ENCODE measurements at places on chromosomes 6 and 20. TPM values are rescaled to one million over a fixed set of nuclear protein-coding genes. Genes with fewer than 3 reads are reported as not detected.
A peak's percentile ranks its signal among the peaks of the same experiment; 100 is the strongest.

DNA sequence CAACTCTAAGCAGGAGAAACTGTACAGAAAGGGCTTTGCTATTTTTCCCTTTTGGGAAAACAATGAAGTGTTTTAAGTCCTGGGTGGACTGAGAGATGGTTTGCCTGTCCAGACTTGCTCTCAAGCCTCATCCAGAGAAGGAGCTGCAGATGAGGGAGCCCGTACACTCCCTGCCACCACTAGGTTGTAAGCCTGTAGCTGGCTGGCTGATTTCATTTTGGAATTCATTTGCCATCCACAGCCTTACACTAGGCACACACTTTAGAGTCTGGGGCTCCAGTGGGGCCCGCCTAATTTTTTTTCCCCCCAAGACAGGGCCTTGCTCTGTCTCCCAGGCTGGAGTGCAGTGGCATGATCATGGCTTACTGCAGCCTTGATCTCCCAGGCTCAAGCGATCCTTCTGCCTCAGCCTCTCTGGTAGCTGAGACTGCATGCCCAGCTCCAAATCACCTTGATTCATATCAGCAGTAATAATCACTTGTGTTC is 28.4 kb downstream of the POFUT1 start:
- no peak for DNase-seq

- no peak for DNase-seq
Observed at GRCh38 chr20:50085481-50086365, 27.2 kb downstream of the UBE2V1 start.

DNA sequence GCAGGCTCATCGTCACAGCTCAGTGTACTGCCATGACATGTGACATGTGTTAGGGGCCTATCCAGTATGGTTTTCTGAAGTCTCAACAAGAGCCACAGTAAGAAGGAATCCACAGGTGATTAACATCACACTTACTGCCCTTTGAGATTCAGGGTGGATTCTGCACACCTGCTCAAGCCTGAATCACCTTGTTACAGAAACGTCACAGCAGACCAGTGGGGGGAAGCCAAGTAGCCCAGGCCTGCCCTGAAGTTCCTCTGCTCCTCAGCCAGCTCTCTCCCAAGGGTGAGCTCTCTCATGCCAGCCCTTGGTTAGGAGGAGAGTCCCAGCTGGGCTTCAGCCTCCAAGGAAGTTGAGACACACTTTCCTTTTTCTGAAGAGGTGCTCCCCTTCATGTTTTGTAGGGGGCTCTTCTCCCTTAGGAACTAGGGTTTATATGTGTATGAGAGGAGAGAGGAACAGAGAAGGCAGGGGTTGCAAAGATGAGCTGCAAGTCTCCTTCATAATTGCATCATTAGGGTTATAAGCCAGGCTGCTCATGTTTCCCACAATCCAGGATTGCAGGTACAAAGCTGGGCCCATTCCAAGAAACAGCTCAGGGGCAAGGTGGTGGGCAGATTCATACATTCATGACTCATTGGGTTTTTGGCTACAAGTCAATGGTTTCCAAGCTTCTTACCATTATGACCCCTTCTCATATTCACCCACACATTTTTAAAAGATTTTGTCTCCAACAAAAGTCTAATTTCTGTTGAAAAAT is 11.6 kb downstream of the GSS start:
- no peak for DNase-seq

The VWA7 gene
- total RNA-seq = 2.3 TPM

GRCh38 chr20:49575551-49576060 is 7.7 kb upstream of the PTGIS start:
- peak; percentile 39 for DNase-seq

- no peak for DNase-seq
Observed at GRCh38 chr20:44157061-44157460, 29.9 kb downstream of the JPH2 start.

DNA sequence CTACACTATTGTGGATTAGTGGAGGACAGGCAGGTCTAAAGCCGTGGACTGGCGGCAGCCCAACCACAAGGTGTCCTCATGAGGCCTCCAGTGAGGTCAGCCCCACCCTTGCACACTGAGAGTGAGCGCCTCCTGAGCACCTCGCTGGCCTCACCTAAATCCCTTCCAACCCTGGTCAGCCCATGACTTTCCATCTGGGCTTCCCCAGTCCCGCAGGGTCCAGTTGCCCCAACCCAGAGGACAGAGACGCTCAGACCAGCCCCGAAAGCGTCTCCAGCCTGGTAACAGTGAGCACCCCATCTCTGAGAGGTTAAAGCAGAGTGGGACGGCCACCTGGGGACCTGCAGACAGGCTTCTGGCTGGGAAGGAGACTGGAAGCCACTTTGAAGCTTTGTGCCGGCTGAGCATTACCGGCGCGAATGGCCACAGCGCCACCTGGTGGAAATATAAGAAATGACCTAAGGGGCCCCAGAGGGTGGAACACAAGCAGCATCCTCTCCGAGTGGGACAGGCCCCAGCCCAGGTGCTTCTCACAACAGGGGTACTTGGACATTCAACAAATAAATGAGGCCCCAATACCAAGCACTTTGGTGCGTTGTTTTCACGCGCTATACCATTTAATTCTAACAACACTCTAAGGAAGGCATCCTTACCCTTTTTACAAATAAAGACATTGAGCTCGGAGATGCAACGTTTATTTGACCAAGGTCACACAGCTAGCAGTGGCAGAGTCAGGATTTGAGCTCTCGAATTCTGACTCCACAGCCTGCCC is 65.7 kb upstream of the TOP1 start:
- peak; percentile 75 for DNase-seq

GRCh38 chr20:55977690-55978459 is 27.4 kb downstream of the CBLN4 start:
- DNase-seq = no peak
